ENCODE measurements at places on chromosomes 3 and 15. TPM values are rescaled to one million over a fixed set of nuclear protein-coding genes. Genes with fewer than 3 reads are reported as not detected.

The ADPRH gene
- total RNA-seq, result 10.7 TPM

The FBXO22 gene
- 31.3 TPM for total RNA-seq

The GOLGA6B gene
- total RNA-seq, result not detected

The FETUB gene
- not detected for total RNA-seq

The PLD1 gene
- 7.7 TPM for total RNA-seq

The CACNA2D2 gene
- 1.6 TPM for total RNA-seq

The GP5 gene
- not detected for total RNA-seq

The CFAP20DC gene
- 0.61 TPM for total RNA-seq

DNA sequence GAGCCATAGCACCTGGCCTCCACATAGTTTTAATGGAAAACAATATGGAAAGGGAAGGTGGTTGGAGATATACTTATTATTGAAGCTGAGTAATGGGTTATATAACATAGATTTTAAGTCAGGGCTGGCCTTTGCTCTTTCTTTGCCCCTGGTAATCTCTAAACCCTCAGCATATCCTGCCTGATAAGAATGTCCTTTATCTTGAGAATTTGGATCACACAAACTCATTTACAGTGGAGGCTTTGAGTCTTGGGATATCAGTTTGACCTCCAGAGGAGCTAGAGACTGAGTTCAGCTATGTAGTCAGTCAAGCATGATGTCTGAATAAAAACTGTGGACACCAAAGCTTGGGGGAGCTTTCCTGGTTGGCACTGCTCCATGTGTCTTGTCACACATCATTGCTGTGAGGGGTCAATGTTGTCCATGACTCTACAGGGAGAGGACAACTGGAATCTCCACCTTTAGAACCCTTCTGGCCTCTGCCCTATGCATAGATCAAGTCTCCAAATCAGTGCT lies 9.0 kb upstream of the C3orf33 start:
- no peaks in the 10 kb centered on the region for H3K27me3 ChIP-seq
- no peak for DNase-seq
- H3K4me3 ChIP-seq, result no peak overlapping the region
- peaks cover 3% of the 10 kb centered on the region for H3K4me1 ChIP-seq
- H3K27ac ChIP-seq, result no peak overlapping the region

DNA sequence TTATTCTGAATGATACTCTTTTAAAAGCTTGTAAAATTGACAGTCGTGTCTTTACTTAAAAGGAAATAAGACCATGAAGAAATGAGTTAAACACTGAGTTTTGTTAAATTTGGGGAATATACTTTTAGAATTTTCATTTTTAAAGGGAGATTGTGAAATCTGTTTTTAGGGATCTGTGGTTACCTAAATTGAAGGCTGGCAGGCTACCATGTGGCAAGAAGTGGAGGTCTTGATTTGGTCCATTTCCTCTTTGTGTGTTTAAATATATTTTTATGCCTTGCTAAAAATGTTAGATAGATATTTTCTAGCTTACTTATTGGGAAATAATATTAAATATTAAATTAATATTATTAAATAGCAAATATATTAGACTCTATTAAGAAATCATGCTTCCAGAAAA lies 36.6 kb upstream of the SLC22A13 start:
- H3K27ac ChIP-seq, result no peak overlapping the region
- H3K4me3 ChIP-seq, result no peak overlapping the region
- H3K27me3 ChIP-seq, result no peaks in the 10 kb centered on the region
- peaks cover 8% of the 10 kb centered on the region for H3K4me1 ChIP-seq
- H3K36me3 ChIP-seq, result peaks cover 22% of the 10 kb centered on the region

DNA sequence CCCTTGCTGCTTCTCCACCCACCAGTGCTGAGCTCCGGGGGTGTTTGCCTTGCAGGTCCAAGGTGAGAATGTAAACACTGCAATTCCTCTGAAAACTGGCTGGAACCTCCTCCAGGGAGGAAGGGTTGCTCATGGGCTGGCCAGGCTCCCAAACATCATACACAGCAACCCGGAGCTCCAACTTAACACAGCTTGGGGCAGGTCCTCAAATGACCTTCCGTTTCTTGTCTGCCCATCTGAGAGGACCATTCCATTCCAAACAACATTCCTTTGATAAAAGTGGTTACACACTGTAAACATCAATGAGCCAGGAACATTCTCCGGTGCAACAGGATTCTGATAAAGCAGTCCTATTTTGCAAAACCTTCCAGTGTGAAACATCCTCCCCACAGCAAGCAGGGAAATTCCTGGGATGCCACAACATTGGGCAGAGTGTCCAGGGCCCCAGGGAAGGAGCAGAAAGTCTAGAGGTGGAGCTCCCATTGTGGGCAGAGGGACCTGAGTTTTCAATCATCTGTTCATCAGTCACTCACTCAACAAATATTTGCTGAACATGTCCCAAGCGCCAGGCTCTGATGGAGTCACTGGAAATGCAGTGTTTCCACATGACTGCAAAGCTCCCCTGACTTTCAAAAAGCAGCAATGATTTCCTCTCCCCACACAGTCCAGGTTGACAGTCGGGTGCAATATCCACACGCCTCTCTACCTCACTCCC lies 7.3 kb upstream of the HEG1 start:
- no peaks in the 10 kb centered on the region for H3K36me3 ChIP-seq
- H3K27me3 ChIP-seq, result peaks cover 13% of the 10 kb centered on the region
- no peak overlapping the region for H3K27ac ChIP-seq

- no peak overlapping the region for H3K27ac ChIP-seq
- no peaks in the 10 kb centered on the region for H3K36me3 ChIP-seq
- DNase-seq, result no peak
- no peak overlapping the region for H3K4me3 ChIP-seq
- no peaks in the 10 kb centered on the region for H3K27me3 ChIP-seq
Measured at GRCh38 chr3:187770224-187770623, 25.0 kb upstream of the BCL6 start.

GRCh38 chr15:66774001-66774814 lies 72.2 kb downstream of the SMAD6 start:
- peaks cover 2% of the 10 kb centered on the region for H3K27me3 ChIP-seq
- H3K36me3 ChIP-seq, result no peaks in the 10 kb centered on the region
- no peak overlapping the region for H3K27ac ChIP-seq
- no peaks in the 10 kb centered on the region for H3K4me1 ChIP-seq

DNA sequence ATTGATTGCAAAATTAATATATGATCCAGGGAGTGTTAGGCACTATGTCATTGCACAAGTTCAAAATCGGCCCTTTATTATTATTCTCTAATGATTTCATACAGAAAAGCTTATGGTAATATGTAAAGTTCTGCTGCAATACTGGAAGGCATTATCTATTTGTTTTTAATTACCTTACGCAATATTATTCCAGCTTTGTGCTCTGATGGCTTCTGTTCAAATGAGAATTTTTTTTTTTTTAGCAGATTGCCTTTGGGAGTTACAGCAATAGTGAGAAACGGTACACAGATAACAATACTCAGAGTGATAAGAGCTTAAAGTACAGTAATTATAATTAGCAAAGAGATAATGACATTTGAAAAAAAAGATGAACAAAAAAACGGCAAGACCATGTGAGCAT lies 602.2 kb upstream of the ALCAM start:
- DNase-seq, result no peak
- no peaks in the 10 kb centered on the region for H3K27me3 ChIP-seq
- H3K4me1 ChIP-seq, result no peaks in the 10 kb centered on the region
- no peaks in the 10 kb centered on the region for H3K36me3 ChIP-seq
- no peak overlapping the region for H3K4me3 ChIP-seq
- H3K27ac ChIP-seq, result no peak overlapping the region

GRCh38 chr15:47363653-47364052 lies 353.7 kb upstream of the SEMA6D start:
- H3K4me3 ChIP-seq, result no peak overlapping the region
- DNase-seq, result no peak
- no peaks in the 10 kb centered on the region for H3K4me1 ChIP-seq
- no peaks in the 10 kb centered on the region for H3K36me3 ChIP-seq
- H3K27me3 ChIP-seq, result no peaks in the 10 kb centered on the region

- no peak for DNase-seq
- no peak overlapping the region for H3K27ac ChIP-seq
- H3K4me3 ChIP-seq, result no peak overlapping the region
- no peaks in the 10 kb centered on the region for H3K4me1 ChIP-seq
- no peaks in the 10 kb centered on the region for H3K36me3 ChIP-seq
Measured at GRCh38 chr3:127141921-127142730, 50.8 kb upstream of the PRR23E start.

- DNase-seq, result no peak
- no peak overlapping the region for H3K27ac ChIP-seq
- no peak overlapping the region for H3K4me3 ChIP-seq
- no peaks in the 10 kb centered on the region for H3K27me3 ChIP-seq
- no peaks in the 10 kb centered on the region for H3K36me3 ChIP-seq
- peaks cover 4% of the 10 kb centered on the region for H3K4me1 ChIP-seq
Measured at GRCh38 chr15:85394554-85395333, 14.3 kb downstream of the AKAP13 start.

DNA sequence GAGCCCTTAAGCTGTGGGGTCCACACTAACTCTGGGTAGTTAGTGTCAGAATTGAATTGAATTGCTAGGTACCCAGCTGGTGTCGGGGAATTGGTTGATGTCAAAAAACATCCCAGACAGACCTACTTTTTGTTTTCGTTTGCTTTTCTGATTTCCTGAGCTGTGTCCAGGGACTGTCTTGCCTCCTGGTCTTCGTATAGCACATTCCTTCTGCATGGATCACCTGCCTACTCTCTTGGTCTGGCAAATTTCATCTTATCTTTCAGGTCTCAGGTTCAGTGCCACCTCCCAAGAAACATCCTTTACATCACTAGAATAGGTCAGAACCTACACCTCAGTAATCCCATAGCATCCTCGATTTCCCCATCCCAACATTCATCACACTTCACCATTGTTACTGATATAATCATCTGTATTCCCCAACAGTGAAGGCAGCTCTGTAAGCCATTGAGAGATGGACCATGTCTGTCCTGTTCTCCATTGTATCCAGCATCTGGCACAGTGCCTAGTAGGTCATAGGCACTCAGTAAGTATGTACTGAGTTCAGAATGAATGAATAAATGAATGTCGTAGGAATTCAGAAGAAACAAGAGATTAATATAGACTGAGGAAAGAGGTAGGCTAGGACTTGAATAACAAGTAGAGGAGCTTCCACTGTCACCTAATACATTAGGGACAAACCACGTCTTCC lies 81.2 kb downstream of the ANP32A start:
- no peak overlapping the region for H3K4me3 ChIP-seq
- H3K4me1 ChIP-seq, result peaks cover 3% of the 10 kb centered on the region
- H3K27me3 ChIP-seq, result no peaks in the 10 kb centered on the region
- DNase-seq, result no peak
- no peak overlapping the region for H3K27ac ChIP-seq

GRCh38 chr3:150675587-150675986 lies 28.1 kb downstream of the ERICH6 start:
- no peak overlapping the region for H3K4me3 ChIP-seq
- H3K27ac ChIP-seq, result no peak overlapping the region
- H3K27me3 ChIP-seq, result no peaks in the 10 kb centered on the region

- H3K27me3 ChIP-seq, result no peaks in the 10 kb centered on the region
- H3K27ac ChIP-seq, result no peak overlapping the region
- no peak overlapping the region for H3K4me3 ChIP-seq
- no peaks in the 10 kb centered on the region for H3K4me1 ChIP-seq
- no peaks in the 10 kb centered on the region for H3K36me3 ChIP-seq
- DNase-seq, result no peak
Measured at GRCh38 chr15:35722501-35722900, 176.5 kb upstream of the DPH6 start.

DNA sequence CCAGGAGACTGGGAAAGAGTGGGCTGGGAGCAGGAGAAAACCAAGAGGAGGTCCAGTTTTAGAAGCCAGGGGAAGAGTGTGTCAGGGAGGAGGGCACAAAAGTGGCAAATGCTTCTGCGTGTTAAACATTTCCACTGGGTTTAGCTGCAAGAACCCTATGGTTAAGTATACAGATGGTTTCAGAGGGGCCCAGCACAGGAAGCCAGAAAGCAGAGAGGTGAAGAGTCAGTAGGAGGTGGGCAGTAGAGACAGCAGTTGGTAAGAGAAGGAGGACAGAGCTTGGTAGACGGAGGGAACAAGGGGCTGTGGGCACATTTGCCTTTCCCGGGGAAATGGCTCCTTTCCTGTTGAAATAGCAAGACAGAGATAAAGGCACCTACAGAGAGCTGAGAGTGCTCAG lies 133.8 kb downstream of the EPHB1 start:
- H3K4me1 ChIP-seq, result no peaks in the 10 kb centered on the region
- no peak overlapping the region for H3K27ac ChIP-seq
- H3K27me3 ChIP-seq, result peaks cover 19% of the 10 kb centered on the region
- DNase-seq, result no peak
